Nucleus accumbens (tissue), 56 donors: ENCODE measurements at places on chromosomes 3 and 15.

DNA sequence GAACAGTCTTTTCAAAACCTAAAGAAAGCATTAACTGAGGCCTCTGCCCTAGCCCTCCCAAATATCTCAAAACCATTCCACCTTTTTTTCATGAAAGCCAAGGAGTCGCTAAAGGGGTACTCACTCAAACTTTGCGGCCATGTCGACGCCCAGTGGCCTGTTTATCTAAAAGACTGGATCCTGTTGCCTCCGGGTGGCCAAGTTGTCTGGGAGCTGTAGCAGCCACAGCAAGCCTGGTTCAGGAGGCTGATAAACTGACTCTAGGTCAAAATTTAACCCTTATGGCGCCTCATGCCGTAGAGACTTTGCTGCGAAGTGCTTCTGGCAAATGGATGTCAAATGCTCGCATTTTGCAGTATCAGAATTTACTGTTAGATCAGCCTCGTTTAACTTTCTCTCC is 39.5 kb downstream of the ZBTB11 start:
- DNase-seq: no peak

GRCh38 chr3:43726521-43726920 is 35.8 kb downstream of the ABHD5 start:
- DNase-seq: no peak

DNA sequence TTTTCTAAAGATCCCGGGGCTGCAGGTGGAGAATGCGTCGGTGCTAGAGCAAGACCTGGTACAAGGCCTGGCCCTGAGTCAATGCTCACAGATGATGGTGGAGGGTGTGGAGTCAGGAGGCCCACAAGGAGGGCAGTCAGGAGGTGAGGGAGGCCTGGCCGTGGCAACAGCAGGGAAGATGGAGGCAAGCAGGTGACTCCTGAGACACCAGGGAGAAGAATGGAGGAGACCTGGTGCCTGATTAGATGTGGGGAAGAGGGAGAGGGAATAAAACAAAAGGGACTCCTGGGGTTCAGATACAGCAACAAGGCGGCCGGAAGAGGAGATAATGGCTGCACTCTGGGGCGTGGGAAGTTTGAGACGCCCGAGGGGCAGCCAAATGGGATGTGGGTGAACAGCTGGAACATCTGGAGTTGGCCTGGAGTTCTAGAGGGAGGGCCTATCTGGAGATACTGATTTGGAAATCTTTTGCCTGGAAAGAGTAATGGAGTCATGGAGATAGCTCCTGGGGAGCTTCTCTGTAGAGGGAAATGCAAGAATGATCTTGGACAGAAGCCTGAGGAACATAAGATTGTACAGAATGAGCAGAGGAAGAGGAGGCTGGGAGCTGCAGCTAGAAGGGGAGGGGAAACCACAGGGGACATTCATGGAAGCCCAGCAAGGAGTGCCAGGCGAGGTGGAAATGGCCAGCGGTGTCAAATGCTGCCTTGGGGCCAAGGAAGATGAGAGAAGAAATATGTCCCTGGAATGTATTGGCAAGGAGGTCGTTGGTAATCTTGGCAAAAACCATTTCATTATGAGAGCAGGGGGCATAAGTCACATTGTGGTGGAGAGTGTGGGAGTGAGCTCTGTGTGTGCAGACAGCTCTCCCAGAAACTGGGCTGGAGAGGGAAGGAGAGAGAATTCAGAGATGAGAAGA is 67.5 kb upstream of the CORO2B start:
- no peak for DNase-seq

DNA sequence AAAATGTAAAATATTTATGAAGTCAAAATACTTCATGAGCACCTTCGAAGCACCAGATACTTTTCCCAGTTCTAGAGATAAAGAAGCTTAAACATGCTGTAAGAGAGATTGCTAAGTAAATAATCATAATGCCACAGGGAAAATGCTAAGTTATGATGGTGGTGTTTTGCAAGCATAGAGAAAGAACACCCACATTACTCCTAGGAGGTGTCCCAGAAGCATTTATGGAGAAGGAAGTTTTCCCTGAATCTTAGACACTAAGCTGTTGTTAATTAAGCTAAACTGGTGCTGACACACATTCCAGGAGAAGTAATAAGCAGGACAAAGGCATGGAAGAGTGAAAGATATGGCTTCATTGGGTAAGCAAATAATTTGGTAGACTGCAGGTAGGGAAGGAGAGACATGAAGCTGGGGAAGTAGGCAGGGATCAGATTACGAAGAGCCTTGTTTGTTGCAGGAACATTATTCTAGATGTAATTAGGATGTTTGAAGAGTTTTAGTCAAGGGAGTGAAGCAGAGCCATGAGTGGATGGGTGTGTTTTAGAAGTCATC is 40.4 kb upstream of the CHMP2B start:
- no peak for DNase-seq

DNA sequence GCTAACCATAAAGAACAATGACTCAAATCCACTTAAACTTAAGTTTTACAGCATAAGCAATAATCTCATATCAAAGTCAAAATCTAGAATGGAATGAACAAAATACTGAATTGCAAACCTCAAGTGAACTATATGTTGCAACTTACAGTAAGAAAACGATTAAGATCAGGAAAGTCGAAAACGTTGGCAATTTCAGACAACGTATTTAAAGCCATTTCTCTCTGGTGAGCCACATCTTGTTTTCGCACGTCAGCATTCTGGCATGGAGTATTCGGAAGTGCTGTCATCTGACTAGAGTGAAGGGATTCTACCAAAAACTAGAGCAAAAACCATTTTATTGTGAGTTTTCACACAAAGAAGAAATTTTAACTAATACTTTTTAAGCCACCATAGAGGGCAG is 28.5 kb downstream of the ATR start:
- no peak for DNase-seq

DNA sequence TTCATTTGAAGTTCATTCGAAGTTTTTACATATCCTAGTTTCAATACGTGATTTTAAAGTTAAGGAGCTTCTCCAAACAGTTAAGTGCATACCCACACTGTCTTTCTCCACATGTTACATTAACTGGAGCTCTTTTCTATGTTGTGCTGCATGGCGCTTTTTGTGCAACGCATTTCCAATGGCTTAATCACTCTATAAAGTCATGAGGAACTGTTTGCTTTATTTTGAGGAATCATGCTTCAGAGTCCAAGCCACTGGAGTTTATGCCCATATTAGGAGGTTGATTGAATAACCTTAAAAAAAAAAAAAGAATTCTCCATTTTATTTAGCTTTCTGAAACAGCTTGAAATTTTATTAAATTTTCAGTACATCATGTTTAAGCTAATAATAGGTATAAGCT is 109.4 kb upstream of the MBNL1 start:
- DNase-seq: no peak

DNA sequence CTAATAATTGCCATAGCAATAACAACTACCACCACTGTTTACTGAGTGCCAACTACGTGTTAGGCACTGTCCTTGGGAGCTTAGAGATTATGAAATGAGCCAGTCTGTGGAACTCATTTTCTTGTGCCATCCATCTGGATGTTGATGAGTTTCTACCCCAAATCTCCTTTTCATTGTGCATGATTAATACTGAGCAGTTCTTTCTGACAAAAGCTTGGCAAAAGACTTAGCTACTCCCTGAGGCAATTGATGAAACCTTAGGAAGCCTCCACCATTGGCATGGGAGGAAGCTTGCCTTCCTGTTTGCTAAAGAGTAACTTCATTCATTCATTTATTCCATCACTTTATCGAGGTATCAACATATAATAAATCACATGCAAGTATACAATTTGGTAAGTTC is 39.8 kb downstream of the PRICKLE2 start:
- DNase-seq: no peak
